ENCODE measurements at places on chromosomes 16 and 17.

DNA sequence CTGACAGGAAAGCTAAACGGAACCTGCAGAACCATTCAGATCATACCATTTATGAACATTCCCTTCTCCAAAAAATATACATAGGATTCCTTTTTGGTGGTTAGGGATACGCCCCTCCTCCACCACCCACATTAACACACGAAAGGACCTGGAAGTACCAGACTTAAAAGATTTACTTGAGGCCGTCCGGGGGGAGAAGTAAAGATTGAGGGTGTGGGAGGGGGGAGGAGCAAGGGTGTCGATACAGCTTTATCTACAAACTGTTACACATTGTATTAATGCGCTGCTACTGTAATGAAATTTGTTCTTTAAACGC lies 537 bp downstream of the PALB2 start:
- DNase-seq, result peak; percentile 23

GRCh38 chr16:27080895-27081294 lies 14.2 kb downstream of the C16orf82 start:
- no peak for DNase-seq

GRCh38 chr17:62084585-62084984 lies 19.5 kb upstream of the MED13 start:
- DNase-seq, result no peak

- no peak for DNase-seq
Observed at GRCh38 chr16:89287777-89288576, 70.5 kb downstream of the ZNF778 start.

GRCh38 chr17:68054296-68054900 lies 18.9 kb downstream of the KPNA2 start:
- DNase-seq, result no peak

DNA sequence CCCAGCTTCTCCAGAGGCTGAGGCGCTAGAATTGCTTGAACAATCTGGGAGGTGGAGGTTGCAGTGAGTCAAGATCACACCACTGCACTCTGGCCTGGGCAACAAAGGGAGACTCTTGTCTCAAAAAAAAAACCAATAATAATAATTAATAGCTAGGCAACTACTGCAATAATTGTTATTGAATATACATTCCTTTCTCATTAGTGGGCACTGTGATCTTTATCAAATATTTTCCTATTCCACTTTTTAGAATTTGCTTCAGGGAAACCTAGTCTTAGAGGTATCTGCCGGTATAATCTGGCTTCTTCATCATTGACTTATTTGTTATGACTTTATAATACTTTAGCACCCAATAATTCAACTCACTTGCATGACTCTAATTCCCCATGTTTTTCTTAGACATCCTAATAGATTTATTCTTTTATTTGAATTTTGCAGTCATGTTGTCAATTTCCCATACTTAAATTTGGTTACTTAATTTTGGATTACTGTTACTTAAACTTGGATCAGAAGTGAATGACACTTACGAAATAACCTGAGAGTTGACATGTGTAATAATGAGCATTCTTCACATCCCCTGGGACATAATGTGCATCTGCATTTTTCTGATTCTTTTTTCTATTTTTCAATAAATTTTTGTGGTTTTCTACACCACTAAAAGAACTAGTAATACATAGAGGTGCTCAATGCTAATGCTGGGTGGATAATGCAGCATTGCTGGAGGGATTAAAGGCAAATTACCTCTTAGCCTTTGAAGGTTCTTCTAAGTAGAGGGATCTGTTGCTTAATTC lies 25.0 kb upstream of the KCNJ16 start:
- no peak for DNase-seq

DNA sequence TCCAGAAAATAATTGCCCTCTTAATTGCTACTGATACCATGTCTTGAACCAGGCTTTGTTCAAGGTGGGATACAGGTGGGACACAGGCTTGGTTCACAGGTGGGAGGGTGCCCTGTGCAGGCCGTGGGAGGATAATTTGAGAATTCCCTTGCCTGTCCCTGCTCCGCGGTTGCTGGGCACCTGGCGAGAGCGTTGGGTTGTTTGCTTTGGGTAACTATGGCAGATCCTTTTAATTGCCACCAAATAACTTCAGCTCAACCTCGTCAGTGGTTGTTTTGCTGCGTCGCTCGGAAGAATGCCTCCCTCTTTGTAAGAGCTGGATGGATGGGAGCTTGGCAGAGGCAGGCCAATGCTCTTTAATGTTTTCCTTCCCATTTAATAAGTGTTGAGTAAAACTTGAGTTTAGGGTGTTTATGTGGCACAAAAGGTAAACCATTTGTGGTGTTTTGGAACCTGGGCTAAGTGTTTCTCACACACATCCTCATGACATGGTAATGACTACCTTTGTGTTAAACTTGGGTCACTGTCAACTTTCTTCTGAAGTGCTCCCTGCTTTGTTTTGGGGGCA lies 202.5 kb downstream of the MSI2 start:
- no peak for DNase-seq

DNA sequence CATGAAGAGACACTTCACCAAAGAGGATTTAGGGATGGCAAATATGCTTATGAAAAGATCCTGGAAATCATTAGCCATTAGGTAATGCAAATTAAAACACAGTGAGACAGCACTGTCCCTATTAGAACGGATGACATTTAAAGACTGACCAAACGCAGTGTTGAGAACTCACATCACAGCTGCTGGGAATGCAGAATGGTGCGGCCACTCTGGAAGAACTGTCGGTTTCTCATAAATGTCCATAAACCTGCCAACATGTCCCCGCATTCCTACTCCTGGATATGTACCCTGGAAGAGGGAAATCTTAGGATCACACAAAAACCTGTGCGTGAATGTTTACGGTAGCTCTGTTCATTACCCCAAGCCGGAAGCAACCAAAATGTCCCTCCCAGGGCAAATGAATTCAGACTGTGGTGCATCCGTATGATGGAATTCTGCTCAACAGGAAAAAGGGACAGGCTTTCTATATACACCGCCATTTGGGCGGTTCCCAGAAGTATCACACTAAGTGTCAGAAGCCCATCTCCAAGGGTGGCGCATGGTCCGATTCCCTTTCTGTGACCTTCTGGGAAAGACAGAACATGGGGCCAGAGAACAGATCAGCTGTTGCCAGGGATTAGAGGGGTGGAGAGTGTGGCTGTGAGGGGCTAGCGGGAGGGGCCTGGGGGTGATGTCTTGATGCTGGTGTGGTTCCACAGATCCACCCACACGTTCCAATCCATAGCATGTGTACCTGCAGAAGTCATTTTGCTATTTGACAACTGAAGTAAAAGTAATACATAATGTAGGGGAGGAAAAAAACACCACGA lies 197.2 kb upstream of the CHMP6 start:
- DNase-seq, result no peak

DNA sequence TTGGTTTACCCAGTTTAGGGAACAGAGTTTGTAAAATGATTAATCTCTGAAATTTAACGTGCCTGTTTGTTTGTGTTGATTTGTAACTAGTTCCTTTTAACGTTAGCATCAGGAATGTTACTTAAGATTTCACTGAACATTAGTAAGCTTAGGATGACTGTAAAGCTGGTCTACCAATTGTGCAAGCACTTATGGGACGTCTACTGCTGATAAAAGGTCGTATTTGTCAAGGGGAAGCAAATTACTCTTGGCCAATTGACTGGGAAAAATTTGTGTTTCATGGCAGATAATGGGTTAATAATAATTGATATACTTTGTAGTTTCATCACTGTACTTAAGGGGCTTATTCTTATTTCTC lies 11.8 kb downstream of the METTL9 start:
- no peak for DNase-seq

DNA sequence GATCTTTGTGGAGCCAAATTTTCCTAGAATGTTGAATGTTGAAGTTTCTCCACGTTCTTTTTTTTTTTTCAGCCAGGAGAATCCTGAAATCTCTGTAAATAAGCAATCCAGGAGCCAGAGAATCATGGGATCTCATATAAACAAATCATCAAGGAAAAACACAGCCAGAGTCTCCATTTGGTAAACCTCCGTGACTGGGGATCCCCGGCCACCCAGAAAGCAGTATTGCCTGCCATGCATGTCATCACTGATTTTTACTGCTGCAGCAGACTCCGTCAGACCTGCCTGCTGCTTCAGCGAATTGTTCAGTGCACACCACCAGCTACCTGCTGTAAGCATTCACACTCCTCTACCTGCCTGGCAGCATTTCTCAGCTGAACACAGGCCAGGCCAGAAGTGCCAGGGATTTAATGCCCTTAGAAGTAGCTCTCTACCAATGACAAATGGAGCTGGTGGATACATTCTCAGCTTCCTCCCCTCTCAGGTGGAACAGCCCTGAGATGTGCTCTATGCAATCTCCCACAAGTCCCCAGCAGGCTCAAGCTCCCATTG lies 158.6 kb downstream of the CYLD start:
- no peak for DNase-seq

GRCh38 chr17:42251115-42251514 lies 25.1 kb downstream of the STAT5B start:
- DNase-seq, result no peak

DNA sequence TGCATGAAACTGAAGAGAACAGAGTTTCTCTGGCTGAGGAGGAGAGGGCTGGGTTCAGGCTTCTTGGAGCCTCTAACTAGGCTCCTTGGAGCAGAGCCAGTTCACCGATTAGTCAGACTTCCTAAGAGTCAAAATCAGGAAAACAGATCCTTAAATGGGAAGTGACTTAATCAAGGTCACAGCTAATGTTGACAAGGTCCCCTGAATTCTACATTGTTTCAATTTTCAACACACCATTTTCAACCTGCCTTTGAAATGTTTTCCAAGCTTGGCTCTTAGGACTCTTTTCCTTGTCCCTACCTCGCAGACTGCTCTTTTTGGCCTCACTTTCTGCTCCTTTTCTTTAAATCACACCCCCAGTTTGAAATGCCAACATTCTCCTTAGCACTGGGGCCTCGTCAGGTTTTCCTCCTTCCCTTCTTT lies 16.3 kb downstream of the MYL4 start:
- DNase-seq, result no peak

All from stimulated activated naive CD4-positive, alpha-beta T cell treated with Interleukin-2 at 50 U/mL for 16 hours (primary cell).